ENCODE measurements at places on chromosomes 12 and 14. TPM values are rescaled to one million over a fixed set of nuclear protein-coding genes. Genes with fewer than 3 reads are reported as not detected.

Gene INTS13
- total RNA-seq = 27.7 TPM

Gene SSTR1
- total RNA-seq = not detected

Gene IGF1
- total RNA-seq = not detected

Gene CD163L1
- total RNA-seq = 0.23 TPM

Gene GPX2
- 291 TPM for total RNA-seq

Gene SYT10
- total RNA-seq = not detected

Gene GSKIP
- total RNA-seq = 19.7 TPM

Gene HRK
- 1.6 TPM for total RNA-seq
